ENCODE measurements at places on chromosomes 7 and 10.

DNA sequence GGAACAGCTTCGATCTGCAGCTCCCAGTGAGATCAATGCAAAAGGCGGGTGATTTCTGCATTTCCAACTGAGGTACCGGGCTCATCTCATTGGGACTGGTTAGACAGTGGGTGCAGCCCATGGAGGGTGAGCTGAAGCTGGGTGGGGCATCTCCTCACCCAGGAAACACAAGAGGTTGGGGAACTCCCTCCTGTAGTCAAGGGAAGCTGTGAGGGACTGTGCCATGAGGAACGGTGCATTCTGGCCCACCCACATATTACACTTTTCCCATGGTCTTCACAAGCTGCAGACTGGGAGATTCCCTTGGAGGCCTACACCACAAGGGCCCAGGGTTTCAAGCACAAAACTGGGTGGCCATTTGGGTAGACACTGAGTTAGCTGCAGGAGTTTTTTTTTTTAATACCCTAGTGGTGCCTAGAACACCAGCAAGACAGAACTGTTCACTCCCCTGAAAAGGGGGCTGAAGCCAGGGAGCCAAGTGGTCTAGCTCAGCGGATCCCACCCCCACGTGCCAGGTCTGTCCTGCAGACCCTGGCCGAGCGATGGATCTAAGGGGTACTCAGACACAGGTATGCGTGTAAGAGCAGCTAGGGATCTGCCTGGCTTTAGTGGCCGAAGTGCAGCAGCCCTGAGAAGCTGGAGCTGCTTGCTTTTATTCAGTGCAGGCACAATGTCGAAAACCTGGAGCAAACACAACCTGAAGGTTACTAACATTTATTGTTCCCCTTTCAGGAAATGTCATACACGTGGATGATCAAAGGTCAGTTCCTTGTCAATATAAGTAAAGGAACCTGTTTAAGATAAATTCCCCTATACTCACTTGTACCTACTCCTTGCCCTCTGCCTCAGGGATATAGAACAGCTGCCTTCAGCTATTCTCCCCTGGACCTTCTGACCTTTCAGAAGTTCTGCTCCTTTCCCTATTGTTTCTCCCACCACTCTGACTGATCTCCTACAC lies 3.1 kb upstream of the SAMD9 start:
- no peak for DNase-seq

DNA sequence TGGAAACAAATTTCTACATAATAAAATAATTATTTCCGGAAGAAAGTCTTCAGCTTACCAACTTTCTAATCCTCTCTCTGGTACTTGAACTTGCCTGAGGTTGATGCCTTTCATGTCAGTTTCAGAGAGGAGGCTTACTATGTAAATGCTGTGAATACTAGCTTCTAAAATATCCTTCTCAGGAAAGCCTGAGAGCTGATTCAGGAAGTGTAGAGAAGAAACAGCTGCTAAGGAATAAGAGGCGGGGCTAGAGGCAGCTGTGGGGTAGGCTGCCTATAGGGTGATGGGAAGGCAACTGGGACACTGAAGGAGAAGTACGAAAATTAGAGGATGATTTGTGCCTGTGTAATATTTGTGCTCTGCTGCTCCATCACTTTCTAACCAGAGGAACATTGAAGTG lies 69.3 kb downstream of the AVL9 start:
- DNase-seq, result no peak

DNA sequence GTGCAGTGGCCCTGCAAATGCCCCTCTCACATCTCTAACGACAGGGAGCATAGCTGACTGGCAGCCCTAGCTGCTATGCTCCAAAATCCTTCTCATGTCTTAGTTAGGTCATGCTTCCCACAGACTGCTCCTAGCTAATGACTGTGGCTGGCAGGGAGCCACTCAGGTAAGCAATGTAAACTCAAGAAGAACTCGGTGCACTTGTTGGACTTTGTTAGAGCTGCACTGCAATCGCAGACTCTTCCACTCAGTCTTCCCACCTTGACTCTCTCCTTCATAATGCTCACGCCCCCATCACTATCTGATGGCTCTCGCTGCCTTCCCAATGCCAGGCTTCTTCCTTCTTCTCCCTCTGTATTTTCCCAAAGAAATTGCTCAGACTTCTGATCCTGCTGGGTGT lies 24.0 kb downstream of the OR9A2 start:
- no peak for DNase-seq

- no peak for DNase-seq
Measured at GRCh38 chr10:51204066-51204465, 129.8 kb downstream of the PRKG1 start.

- no peak for DNase-seq
Measured at GRCh38 chr7:81111358-81111757, 192.5 kb upstream of the SEMA3C start.

GRCh38 chr7:100674411-100675104 lies 1.0 kb downstream of the GNB2 start:
- peak; percentile 32 for DNase-seq

- peak; percentile 81 for DNase-seq
Measured at GRCh38 chr7:36784991-36785940, 61.0 kb upstream of the AOAH start.

- DNase-seq, result no peak
Measured at GRCh38 chr7:106050002-106050745, 61.9 kb downstream of the SYPL1 start.

GRCh38 chr10:15419279-15419874 lies 48.3 kb upstream of the FAM171A1 start:
- DNase-seq, result peak; percentile 31

DNA sequence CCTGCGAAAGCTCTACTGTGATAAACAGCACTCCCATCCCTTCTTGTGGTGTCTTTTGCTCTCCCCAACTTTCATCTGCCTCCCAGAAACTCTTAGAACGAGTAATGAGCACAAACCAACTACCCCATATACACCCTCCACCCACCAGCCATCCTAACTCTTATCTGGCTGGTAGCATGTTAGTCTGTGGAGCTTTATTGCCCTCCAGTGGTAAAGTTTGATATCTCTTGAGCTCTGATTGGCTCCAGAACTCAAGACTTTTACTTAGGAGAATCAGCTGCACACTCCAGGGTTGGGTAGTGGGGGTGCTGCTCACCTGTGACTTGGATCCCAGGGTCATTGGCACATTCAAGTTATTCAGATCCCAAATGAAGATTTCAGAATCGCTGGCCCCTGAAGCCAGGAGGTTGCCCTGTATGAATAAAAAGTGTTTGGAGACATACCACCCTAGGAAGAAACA lies 10.9 kb downstream of the SEC31B start:
- peak; percentile 81 for DNase-seq

DNA sequence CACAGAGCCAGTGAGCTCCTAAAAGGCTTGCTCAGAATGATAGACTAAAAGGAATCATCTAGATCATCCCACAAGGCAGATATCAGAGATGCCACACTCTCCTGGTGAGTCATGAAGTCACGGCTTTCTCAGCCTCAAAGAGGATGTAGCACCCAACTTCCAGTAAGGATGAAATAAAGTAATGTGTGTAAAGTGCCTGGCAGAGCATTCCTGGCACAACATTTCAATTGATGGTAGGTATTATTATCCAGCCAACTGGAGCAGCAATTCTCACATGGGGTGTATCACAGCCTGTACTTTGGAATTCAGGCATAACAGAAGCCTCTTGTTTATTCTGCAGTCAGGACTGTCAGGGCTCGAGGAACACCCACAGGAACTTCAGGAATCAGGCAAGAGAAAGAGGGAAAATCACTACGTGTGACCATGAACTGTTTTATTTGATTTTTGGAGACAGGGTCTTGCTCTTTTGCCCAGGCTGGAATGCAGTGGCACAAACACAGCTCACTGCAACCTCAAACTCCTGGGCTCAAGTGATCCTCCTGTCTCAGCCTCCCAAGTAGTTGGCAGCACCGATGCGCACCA lies 5.3 kb upstream of the NAT16 start:
- no peak for DNase-seq

DNA sequence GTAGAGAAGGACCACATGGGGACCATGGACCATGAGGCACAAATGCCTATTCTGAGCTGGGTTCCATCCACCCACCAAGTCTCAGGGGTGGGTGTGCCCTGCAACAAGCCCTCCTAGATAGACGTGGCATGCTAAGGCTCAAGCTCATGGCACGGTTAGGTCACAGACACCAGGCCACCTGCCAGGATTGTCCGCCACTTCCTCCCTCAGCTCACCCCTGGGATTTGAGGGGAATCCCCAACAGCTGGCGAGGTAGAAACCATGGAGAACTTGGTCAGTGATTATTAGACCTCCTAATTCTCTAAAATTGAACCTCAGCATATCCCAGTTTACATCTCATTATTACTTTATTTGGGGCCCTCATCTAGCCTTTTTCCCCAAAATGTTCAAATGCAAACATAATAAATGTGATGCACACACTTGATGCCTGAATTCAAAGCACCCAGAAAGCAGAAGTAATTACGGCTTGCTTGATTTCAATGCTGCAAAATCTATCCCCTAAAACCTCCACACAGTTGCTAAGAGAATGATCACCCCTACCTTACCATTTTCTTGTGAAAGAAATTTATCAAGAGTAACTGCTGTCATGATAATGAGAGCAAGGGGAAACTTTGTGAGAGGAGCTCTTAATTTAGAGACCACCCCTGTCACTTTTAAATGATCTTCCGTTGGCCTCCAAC lies 366.6 kb upstream of the PFKP start:
- DNase-seq, result no peak

DNA sequence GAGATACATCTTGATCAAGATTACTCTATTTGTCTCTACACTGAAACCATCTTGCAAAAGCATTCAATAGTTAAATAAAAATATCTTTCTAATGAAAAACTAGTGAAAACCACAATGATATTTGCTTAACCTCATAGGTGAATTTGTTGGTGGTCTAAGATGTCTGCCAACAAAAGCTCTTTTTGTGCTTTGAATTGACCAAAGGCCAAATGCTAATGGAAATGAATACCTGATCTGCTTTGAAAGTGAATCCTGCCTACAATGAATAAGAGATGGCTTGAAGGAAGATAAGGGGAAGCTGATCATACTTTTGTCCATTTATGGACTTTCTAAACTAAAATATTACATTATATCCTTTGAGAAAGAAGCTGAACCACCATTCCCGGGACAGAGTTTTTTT lies 228.9 kb upstream of the ETV1 start:
- no peak for DNase-seq

DNA sequence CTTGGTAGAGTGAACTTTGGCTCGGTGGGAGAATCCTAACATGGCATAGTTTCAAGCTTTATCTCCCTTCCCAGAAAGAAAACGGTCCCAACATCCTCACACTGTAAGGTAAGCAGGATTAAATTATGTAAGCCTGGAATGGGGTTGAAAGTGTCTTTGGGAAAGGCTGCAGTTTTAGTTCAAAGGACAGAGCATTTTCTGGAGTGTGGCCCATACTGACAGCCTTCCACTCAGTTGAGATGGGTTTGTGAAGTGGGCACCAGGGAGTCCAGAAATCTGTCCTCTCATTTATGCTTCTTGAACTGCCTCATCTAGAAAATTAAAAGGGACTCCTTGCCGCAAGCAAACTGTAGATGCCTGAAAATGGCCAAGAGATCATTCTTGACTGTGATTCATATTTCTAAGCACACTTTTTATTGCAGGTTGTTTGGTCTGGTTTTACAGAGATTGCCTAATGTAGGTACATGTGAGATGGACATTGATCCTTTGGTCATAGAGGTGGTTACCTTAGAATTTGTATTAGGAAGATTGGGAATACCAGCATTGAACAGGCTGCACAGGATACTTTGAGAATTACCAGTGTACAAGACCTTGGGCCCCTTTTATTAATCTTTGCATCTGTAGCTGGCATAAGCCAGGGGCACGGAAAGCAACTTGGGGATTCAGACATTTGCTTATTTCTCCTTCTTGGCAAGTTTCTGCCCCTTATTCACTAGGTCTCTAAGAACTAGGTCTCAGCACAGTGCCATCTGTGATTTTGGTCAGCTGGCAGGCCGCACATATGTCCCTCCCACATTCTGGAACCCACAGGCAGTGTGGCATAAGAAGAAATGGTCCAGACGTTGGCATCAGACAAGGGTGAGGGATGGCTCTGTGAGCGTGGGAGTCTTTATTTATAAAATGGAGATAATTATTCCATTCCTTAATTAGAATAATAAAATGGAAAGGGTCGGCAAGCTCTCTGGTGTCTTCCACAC lies 125.9 kb downstream of the GLCCI1 start:
- no peak for DNase-seq

GRCh38 chr10:16611037-16611436 lies 89.4 kb upstream of the C1QL3 start:
- DNase-seq, result no peak

- no peak for DNase-seq
Measured at GRCh38 chr7:130277763-130278643, 11.3 kb downstream of the CPA2 start.

DNA sequence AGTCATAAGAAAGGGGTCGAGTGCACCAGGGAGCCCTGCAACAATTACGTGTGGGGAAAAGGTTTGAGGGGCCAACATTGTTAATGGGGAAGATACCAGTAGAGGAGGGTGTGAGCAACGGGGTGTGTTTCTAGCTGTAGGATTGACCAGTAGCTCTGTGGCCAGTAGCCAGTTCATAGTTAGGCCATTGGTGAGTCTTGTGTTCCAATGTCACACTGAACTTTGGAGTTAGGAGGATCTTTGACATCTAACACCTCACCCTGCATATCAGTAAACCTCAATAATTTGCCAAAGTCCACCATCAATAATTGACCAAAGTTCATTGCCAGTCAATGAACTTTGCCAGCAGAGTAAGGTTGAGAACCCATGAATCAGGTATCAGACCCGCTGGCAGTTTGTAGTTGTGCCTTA lies 168.8 kb downstream of the CPED1 start:
- DNase-seq, result no peak

DNA sequence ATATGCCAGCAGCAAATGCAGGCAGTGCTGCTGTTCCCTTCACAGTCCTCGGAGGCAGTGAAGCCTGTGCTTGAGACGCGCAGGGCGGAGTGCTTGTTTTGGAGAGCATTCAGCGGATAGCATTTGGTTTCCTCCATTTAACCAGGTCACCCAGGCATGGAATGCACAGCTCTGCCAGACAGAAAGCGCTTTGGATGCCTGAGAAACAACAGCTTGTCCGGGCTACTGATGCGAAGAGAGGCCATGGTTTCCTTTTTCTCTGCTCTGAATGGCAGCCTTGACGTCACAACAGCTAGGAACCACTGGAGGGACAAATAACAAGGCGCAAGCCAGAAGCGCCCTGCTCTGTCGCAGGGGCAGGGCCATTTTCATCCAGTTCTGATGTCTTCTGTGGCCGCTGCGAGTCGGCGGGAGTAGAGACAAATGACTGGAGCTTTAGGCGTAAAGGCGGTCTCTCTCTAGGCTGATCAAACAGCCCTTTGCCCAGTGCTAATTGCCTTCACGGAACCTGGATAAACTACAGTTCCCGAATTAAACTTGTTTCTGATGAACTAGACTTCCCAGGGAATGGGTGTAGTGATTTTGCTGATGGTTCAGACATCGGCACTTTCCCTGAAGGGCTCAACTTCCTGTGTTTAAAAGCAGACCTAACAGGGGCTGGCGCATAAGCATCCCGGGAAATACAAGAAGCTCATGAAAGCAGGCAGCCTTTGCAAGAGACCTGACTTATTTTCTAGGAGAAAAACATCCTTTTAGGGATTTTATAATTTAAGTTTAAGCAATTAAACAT lies 187.6 kb upstream of the KLF14 start:
- DNase-seq, result no peak

- no peak for DNase-seq
Measured at GRCh38 chr10:103497161-103497915, 3.8 kb downstream of the NEURL1 start.

- no peak for DNase-seq
Measured at GRCh38 chr7:96998744-96999143, 6.6 kb upstream of the DLX6 start.

GRCh38 chr10:11825796-11826414 lies 2.7 kb downstream of the PROSER2 start:
- DNase-seq, result no peak
